Skin of body (tissue), 3 donors: ENCODE measurements at places on chromosomes 13 and 19. TPM values are rescaled to one million over a fixed set of nuclear protein-coding genes. Genes with fewer than 3 reads are reported as not detected.

DNA sequence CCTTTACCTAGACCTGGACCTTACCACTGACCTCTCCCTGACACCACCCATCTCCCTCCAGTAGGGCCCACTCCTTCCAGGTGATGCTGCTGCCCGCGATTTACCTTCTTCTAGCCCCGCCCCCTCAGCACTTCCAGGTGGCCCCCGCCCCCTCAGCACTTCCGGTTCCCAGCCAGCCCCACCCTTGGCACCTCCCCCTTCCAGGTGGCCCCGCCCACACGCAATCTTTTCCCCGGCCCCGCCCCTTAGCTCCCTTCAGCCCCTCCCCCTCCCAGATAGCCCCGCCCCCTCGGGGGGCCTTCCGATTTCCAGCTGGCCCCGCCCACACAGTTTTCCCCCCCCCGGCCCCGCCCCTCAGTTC, 586 bp downstream of the LIG1 start:
- DNase-seq: peak; percentile 63

- no peak for DNase-seq
These were observed 123.3 kb downstream of the VWA8 start for GRCh38 chr13:41837629-41838028.

Gene DDA1
- 7.9 TPM for total RNA-seq

Gene PINLYP
- 23.1 TPM for total RNA-seq

DNA sequence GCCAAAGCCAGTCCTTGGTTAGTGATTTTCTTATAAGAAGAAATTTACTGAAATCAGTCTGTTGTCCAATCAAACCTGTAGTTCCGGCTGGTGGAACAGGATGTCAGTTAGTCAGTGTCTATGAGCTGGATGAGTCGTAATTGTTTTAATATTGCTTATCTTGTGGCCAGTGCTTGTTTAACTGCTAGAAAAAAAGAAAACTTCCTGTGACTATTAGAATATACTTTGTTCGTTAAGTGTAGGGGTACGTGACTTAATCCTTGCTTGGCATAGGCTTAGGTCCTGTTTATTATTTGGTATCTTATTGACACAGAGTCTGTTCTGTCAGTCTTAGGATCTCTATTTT, 1484.8 kb upstream of the MIR17HG start:
- no peak for DNase-seq

DNA sequence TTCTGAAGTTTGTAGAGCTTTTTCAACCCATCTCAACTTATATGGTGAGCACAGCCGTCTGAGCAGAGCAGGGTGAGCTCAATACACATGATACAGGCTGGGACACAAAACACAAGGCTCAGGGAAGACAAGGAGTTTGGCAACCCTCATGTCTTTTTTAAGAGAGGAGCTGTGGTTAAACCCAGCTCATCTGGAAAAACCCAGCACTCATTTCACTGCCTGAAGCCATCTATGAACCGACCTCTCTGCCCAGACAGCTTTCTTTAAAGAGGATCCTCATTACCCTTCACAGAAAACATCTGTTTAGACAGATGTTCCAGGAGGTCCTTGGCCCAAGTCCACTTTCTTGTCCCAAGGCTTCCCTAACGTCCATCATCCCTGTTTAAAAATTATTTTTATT, 170.0 kb upstream of the TSHZ3 start:
- no peak for DNase-seq

Gene DLEU7
- total RNA-seq: 0.10 TPM
